Renal pelvis (tissue), 12 donors: ENCODE measurements at places on chromosomes 1 and 21. TPM values are rescaled to one million over a fixed set of nuclear protein-coding genes. Genes with fewer than 3 reads are reported as not detected.

GRCh38 chr1:84086189-84086588 is 57.9 kb upstream of the PRKACB start:
- no peak for DNase-seq

GRCh38 chr1:235015291-235015985 is 113.2 kb downstream of the TOMM20 start:
- no peak for DNase-seq

GRCh38 chr1:66532214-66532613 is 1.7 kb upstream of the SGIP1 start:
- no peak for DNase-seq

DNA sequence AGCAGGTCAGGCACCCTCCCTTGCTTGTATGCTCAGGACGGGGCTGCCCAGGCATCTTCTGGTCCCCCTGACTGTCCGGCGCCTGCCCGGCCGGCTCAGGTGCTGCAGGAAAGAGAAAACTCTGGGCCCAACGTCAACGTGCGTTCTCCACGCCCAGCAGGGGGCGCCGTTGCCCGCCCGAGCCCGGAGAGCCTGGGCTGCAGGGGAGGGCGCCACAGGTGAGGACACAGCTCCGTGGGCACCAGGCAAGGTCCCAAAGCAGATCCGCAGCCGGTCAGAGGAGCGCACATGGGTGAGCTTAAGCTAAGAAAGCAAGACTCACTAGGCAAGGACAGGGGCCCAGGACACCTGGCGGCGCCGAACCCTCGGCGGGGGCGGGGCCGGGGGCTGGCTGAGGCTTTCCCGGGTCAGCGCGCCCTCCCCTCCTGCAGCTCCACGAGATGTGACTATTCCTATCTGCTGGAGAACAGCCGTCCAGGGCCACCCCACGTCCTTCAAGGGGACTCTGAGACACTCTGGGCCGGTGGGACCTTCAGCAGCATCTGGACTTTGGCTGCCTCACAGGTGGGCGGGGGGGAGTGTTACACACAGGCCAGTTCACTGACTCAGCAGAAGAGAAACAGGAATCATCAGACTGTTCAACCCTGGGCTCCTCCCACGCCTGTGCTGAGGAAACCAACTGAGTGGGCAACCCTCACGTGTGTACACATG is 29.3 kb downstream of the KRTAP10-1 start:
- DNase-seq, result peak; percentile 58

DNA sequence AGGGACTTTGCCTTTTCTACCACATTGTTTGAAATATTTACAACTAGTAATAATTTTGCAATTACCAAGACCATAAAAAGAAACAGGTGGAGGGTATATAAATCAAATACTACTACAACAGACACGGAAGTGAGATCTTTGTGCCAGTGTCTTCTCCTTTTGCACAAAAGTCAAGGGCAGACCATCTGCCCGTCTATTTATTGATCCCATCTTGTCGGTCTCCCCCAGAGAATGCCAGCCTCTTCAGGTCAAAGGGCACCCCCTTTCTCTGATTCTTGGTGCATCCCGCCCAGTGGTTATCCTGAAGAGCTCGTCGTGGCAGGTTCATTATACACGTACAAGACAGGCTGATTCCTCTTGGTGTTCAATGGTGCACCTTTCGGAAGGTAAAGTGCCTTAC is 4.8 kb upstream of the PDE9A start:
- DNase-seq, result no peak

- DNase-seq, result peak; percentile 81
These were observed 27.8 kb downstream of the COL18A1 start for GRCh38 chr21:45432575-45433255.

GRCh38 chr1:61853583-61853982 is 111.3 kb downstream of the PATJ start:
- peak; percentile 12 for DNase-seq

GRCh38 chr1:245842106-245842505 is 665.0 kb downstream of the SMYD3 start:
- DNase-seq, result no peak

DNA sequence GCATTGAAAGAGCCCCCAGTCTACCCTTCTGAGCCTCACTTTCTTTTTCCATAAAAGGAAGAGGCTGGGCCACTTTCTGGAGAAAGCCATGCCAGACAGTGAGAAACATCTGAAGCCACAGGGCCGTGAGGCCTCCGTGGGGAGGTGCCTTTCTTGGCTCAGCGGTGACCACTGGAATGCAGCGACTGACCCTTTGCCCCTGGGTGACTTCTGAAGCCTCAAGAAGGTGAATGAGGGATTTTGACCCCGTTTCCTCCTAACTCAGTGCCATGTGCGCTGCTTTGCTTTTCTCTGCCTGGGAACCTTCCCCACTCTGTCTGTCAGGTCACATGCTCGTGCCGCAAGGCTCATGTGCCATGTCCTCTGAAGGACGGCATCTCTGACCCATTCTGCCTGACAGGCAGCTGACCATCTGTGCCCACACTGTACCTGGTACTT is 44.7 kb upstream of the A3GALT2 start:
- no peak for DNase-seq

DNA sequence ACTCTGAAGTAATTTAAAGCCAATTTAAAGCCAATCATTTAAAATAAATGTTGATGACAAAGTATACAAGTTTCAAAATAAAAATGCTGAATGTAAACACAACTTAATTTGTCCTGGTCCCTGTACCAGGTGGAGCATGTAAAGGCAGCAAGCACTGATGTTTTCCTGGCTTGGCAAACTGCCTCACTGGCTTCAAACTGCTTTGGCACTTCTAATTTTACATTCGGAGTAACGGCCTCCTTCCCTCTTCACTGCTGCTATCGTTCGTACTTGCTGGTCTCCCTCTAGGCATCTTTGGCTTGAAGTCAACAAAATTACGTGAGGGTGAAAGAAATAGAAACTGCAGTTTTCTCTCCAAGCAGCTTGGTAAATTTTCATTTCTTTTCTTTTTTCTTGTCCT is 287.9 kb downstream of the LTN1 start:
- DNase-seq, result peak; percentile 47

GRCh38 chr21:42986125-42986783 is 11.9 kb downstream of the PKNOX1 start:
- no peak for DNase-seq

GRCh38 chr21:41932191-41932575 is 21.6 kb downstream of the C2CD2 start:
- no peak for DNase-seq

GRCh38 chr1:212271823-212272485 is 13.3 kb upstream of the PPP2R5A start:
- no peak for DNase-seq

DNA sequence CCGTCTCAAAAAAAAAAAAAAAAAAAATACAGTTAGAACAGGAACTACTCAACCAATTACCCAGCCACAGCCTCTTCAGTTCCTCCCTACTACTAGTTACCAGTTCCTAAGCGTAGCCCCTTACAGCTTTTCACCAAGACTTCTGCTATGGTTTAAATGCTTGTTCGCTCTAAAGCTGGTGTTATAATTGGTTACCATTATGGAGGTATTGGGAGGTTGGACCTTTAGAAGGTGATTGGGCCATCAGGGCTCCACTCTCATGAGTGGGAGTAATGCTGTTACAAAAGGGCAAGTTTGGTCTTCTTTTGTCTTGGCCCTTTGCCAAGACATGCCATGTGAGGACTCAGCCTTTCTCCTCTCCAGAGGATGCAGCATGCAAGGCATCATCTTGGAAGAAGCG is 3.0 kb upstream of the SMPDL3B start:
- no peak for DNase-seq

- no peak for DNase-seq
These were observed 15.6 kb downstream of the B3GALT5 start for GRCh38 chr21:39628385-39628784.

DNA sequence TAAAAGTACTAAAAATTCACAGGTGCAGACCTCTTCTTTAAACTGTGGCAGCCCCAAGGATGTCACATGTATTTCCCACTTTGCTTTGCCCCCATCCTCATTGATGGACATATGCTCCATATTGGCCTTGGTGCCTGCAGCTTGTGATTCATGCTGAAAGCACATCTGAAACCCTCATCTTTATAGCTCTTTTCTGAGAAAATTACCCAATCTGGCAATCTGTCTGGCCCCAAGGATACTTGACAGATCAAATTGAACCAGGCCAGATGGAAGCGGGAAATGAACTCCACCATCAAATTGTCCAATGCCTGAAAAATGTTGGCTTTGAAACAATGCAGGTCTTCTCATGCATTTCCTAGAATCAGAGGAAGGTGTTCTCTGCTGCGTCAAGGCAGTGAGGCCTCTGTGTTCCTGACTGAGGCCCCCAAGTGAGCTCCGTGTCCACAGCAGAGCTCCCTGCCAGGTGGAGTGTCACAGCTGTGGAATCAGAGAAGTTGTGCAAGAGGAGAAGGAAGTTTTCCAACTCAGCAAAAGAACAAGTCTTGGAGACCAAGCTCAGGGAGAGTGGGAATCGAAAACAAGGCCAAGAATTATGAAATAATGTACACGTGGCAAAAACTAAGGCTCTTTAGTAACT is 323.7 kb downstream of the PLPP3 start:
- no peak for DNase-seq

GRCh38 chr1:44168520-44169098 is 27.2 kb upstream of the KLF18 start:
- DNase-seq, result no peak

HIPK1 gene
- 42.7 TPM for polyA plus RNA-seq

CFAP107 gene
- 1.00 TPM for polyA plus RNA-seq

KRTAP19-3 gene
- not detected for polyA plus RNA-seq

SH2D2A gene
- polyA plus RNA-seq, result 0.65 TPM

PDZK1 gene
- polyA plus RNA-seq, result 244 TPM

MASP2 gene
- polyA plus RNA-seq, result 12.3 TPM

ADORA1 gene
- 8.0 TPM for polyA plus RNA-seq

TMEM269 gene
- 1.0 TPM for polyA plus RNA-seq

C1orf185 gene
- polyA plus RNA-seq, result not detected

USH2A gene
- 0.31 TPM for polyA plus RNA-seq

ATF3 gene
- polyA plus RNA-seq, result 11.8 TPM

KCNJ6 gene
- polyA plus RNA-seq, result 0.27 TPM

TEX38 gene
- polyA plus RNA-seq, result 0.34 TPM

ELF3 gene
- polyA plus RNA-seq, result 89.2 TPM
